ENCODE measurements at places on chromosomes 2 and 18.

- DNase-seq: peak; percentile 8
Measured at GRCh38 chr18:69588301-69588700, 187.6 kb downstream of the DOK6 start.

DNA sequence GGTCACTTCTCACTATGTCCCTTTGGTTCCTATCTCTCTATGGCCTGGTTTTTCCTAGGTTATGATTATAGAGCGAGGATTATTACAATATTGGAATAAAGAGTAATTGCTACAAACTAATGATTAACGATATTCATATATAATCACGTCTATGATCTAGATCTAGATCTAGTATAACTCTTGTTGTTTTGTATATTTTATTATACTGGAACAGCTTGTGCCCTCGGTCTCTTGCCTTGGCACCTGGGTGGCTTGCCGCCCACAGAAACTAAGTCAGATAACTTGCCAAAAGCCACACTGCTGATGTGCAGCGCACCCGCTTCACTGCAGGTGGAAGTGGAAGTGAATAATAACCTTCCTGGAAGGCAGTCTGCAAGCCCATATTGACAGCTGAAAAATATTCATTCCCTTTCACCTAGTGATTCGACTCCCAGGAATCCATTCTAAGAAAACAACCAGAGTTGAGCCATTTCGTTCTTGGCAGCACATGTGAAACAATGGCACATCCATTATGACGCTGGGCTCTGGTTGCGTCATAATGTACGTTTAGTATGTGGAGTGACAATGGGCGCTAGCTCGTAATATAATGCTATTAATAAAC is 725 bp upstream of the ANKRD53 start:
- DNase-seq: peak; percentile 36

GRCh38 chr18:70380915-70381896 is 92.4 kb downstream of the SOCS6 start:
- peak; percentile 98 for DNase-seq

DNA sequence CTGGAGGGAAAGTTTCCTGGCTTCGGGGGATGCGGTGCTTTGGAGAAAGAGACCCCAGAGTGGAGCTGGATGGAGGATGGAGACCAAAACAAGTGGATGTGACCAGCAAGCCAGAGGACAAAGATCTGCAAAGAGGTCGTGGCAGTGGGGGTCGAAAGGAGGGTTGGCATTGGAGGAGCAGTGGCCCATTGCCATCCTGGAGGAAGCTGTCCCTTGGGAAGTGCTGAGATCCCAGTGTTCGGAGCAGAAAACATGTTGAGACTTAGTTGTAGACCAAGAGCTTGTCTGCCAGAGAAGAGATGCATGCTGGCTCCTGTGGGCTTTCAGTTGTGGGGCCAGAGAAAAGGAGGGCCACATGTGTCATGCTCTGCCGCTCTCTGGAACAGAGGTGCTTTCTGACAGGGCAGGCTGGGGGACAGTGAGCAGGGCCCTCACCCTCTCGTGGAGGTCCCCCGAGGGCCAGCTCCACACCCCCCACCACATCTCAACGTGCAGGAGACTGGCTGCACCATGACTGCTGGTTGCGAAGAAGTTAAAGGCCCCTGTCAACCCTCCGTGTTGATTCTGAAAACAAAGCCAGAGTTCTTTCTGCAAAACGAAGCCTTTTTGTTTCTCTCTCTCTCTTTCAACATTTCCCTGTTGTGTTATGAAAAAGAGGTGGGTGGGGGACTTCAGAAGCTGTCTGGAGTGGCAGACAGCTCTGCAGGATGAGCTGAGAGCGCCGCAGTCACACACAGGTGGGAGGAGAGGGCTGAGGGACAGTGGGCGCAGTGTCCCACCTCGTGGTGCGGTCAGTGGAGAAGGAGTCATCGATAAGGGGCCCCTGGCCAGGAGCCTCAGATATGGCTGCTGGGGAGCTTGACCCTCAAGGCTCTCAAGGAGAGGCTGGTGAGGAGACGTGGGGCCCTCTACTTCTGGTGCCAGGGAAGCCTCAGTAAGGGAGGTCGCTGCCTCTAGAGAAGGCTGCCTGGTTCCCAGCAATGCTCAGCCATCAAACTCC is 77.6 kb upstream of the BCL2L11 start:
- DNase-seq: no peak

- no peak for DNase-seq
Measured at GRCh38 chr2:25322312-25322711, 19.4 kb downstream of the DNMT3A start.

DNA sequence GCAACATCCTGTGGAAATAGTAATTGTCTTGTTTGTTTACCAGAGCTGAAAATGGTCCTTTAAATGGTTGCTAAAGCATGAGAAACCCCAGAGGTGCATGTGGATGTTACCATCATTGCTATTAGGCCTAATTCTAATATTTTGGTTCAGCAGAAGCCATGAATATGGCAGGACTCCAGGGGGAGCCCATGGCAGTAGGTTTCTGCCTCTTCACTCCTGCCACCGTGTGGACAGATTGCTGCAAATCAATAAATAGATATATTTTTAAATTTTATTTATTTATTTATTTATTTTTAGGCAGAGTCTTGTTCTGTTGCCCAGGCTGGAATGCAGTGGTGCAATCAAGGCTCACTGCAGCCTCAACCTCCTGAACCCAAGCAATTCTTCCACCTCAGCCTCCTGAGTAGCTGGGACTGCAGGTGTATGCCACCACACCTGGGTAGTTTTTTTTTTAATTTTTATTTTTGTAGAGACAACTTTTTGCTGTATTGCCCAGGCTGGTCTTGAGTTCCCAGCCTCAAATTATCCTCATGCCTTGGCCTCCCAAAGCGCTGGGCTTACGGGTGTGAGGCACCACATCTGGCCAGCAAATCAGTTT is 54.9 kb upstream of the CAPN13 start:
- DNase-seq: peak; percentile 79

- DNase-seq: no peak
Measured at GRCh38 chr2:206890179-206890578, 49.1 kb upstream of the CPO start.

- DNase-seq: peak; percentile 24
Measured at GRCh38 chr18:8696749-8697211, 8.6 kb upstream of the MTCL1 start.

DNA sequence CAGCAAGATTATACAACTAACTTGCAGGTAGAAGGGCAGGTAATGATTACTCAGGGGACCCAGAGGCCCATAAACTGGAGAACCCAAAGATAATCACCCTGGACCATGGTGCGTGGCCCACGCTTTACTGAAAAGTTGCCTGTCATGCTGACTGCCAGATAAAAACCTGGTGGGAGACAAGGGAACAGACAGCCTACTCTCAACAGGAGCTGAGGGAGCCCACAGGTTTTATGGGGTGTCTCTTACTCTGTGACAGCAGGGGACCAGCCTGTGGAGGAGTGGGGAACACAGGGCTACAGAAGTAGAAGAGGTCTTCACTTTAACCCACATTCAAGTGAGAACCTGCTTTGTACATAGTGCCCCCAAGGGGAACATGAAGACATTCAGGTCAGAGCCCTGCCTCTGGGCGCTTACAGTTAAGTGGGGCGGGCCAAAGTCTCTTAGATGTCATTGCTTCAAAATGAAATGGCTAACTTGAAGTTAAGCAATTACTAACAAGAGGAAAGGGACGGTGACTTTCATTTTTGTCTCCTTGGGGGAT is 60.4 kb downstream of the DHRS9 start:
- no peak for DNase-seq

GRCh38 chr18:58934933-58935577 is 70.4 kb downstream of the ZNF532 start:
- no peak for DNase-seq

- no peak for DNase-seq
Measured at GRCh38 chr2:75342504-75343175, 143.3 kb upstream of the TACR1 start.

DNA sequence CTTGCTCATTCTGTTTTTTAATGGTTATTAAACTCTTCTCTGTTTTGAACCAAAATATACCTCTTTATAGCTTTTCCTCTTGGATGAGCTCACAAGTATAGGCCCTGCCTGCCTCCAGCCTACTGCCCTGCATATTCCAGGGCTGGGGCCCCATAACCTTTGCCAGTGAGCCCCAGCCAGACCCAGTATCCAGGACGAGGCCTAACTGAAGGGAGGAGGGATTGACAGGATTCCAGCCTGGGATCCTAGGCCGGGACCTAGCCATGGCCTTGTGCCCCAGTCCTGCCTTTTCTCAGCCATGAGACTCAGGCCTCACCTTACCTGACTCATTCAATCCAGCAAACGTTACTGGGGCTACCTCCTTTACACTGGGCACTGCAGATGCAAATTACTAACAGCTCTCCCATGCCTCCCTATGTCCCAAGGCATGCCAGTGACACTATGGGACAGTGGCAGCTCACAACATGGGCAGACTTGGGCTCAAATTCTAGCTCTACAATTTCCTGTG is 159.2 kb downstream of the DDX1 start:
- DNase-seq: no peak

DNA sequence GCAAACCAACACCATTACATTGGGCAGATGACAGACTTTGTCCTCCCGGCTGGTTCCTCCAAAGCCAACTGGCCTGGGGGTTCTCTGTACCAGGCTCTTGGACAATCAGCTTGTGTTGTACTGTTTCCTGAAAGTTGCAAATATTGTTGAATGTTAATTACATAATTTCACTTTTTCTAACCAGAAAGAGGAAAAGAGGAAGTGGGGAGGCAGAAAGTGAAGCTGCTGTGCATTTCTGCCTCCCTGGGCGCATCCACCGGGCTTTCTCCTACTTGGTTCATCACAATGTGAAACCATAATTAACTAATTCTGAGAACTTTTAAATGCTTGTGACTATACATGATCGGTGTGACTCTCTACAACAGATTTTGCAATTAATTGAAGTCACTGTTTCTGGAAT is 10.1 kb downstream of the TWIST2 start:
- no peak for DNase-seq

GRCh38 chr2:19682493-19682892 is 219.3 kb downstream of the TTC32 start:
- DNase-seq: no peak

DNA sequence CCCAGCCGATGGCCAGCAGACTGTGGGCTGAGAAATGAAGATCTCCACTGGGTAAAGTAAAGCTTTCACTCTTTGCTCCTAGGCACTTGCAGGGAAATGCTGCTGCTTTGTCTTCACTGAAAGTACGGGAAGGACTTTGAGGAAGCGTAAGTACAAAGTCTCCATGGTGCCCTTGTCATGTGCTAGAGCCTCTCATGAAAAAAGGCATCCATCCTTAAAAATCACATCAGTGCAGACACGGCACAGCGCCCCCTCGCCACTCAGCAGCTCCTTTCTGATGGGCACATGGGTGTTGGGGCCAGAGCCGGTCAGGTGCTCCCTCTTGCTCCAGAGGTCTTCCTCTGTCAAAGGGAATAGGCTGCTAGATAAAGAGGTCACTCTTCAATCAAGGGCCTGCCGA is 109.0 kb upstream of the STPG4 start:
- DNase-seq: no peak

GRCh38 chr18:12858991-12859390 is 25.0 kb downstream of the PTPN2 start:
- no peak for DNase-seq

DNA sequence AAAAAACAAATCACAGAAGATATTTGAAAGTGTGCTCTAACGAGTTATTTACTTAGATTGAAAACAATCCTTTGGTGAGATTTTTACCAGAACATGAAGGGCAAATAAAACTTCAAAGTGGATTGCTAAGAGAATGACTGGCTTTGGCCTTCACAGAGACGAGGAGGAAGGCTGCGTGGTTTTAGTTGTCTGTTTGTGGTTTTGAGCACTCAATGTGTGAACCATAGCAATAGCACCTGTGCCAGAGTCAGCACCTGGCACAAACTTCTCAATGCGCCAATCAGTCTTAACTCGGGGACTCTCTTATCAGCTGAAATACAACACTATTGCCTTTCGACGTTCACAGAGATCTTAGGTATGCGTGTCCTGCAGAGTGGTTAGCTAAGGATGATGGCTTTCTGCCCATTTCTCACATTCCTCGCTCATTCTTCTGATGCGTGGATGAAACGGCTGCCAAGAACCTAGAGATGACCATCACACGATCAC is 70.0 kb downstream of the MBP start:
- no peak for DNase-seq

- DNase-seq: no peak
Measured at GRCh38 chr18:7678801-7679200, 111.7 kb downstream of the PTPRM start.

- DNase-seq: no peak
Measured at GRCh38 chr2:12303181-12304030, 413.3 kb upstream of the TRIB2 start.

DNA sequence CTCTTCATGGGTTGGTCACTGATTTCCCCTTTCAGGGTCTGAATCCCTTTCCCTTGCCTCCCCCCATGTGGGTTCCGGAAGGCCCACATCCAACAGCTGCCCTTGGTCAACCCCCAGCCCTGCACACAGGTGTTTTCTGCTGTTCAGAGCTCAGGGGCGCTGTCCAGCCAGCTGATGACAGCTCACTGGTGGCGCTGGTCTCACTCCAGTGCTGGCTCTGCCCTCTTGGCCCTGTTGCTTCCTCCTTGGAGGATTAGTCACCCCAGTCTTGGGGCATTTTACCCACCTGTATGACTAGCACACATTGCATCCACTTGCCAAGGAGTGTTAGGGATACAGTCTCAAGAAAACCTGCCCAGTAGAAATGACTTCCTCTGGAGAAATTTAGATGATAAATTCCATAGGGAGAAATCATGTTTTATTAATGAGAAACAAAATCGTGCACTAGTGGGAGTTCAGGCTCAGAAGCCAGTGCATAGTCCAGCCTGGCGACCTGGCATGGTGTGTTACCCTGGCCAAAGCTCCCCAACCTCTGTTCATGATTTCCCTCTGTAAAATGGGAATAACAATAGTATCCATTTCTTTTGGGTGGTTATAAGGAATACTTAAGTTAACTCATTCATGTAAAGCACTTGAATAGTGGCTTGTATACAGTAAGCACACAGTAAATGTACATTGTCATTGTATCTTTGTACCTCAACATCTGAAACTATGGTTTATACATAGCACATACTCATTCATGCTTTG is 21.6 kb downstream of the CRIM1 start:
- no peak for DNase-seq

DNA sequence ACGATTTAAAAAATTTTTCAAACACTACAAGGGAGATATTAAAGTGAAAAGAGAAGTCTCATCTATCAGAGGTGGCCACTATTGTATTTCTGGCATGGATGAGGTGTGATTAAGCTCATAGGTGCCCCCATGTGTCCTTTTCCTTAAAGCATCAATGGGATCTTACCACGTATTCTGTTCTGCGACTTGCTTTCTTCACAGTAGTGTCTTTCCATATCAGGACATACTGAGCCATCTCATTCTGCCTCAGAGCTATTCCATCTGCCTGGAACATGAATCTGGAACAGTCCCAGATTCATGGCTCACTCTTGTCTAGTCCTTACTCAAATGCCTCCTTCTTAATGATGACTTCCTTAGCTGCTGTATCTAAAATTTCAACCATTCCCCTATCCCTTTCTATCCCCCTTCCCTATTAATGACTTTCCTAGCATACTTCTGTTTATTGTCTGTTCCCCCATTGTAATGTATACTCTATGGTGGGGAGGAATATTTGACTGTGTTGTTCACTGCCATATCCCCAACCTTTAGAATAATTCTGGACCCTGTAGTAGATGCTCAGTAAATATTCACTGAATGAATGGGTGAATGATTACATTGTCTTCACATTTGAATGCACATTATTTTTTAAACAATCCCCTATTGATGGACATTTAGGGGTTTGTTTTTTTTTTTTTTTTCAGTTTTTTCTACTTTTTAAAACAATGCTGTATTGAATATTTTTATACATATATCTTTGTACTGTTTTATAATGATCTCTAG is 11.1 kb downstream of the STAMBP start:
- DNase-seq: no peak

- DNase-seq: no peak
Measured at GRCh38 chr18:74139411-74139810, 8.2 kb downstream of the FBXO15 start.

GRCh38 chr2:72864500-72864899 is 22.7 kb upstream of the SPR start:
- no peak for DNase-seq

Data from HepG2 (cell line).